Peyer's patch (tissue), 4 donors: ENCODE measurements at places on chromosomes 2 and 18. TPM values are rescaled to one million over a fixed set of nuclear protein-coding genes. Genes with fewer than 3 reads are reported as not detected.

SLC39A6 gene
- total RNA-seq, result 8.2 TPM

DNA sequence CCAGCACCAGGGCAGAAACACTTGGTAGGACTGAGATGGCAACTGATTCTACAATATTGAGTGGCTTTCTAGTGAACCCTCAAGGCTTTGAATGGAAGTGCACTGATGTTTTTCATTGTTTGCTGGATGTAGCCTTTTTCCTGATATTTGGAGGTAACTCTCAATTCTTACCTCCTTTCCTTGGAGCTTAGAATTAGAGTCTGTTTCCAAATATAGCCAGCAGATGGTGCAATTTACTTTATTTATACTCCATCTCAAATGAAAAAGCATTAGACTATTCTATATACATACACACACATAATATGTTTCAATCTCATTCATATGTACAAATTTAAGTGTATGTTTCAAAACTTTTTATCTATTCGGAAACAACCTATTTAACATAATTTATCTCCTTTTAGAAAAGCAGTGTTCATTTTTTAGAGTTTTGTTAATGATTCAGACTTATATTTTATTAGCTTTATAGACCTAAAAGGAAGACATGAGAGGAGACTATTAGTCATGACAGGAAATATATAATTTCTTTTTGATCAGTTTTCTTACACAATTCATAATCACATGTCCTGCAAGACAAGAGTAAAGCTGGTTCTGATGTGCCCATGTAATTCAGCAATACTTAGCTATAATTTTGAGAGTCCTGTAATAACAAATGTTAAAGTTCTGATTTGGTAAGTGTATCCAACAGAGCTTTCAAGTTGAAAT is 124.8 kb downstream of the NUP35 start:
- no peak for DNase-seq

- no peak for DNase-seq
Observed at GRCh38 chr18:76410660-76411417, 84.2 kb downstream of the ZNF516 start.

DNA sequence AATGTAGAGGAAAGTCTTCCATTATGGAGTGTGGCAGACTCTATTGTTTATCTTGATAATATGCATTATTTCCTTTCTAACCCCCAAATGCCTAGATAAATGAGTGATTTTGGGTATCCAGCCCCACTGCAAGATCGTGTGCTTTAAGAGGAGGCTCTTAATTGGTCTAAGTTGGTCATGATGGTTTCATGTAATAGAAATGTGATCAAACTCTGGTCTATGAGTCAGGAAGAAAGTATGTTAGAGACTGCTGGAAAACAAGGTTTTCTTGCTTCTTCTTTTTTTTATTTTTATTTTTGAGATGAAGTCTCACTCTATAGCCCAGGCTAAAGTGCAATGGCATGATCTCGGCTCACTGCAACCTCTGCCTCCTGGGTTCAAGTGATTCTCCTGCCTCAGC is 344.5 kb upstream of the TNP1 start:
- no peak for DNase-seq

- DNase-seq, result no peak
Observed at GRCh38 chr2:221549143-221549542, 23.0 kb downstream of the EPHA4 start.
